GM18507 (cell line): ENCODE measurements at places on chromosomes 16 and 17.

GRCh38 chr17:81471818-81472456 lies 40.7 kb downstream of the ACTG1 start:
- no peak for DNase-seq

GRCh38 chr17:80353718-80354275 lies 61.2 kb upstream of the ENDOV start:
- DNase-seq = no peak

GRCh38 chr17:46785696-46786095 lies 32.8 kb downstream of the WNT3 start:
- DNase-seq = no peak

DNA sequence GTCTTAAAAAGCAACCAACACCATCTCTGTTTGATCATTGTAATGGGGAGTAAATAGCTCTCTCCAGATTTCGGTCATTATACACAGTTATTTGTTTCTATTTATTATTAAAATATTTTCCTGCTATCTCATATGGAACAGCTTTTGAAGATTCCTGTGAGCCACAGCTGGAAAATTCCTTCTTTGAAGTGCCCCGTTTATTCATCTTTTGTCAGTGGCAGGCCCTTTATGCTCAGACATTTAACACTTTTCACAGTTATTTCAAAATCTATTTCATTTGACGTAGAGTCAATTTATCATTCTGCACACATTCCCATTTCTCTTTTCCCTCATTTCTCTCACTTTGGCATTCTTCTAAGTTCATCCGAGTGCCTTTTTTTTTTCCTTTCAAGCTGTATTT lies 245.9 kb upstream of the ELAC2 start:
- no peak for DNase-seq

DNA sequence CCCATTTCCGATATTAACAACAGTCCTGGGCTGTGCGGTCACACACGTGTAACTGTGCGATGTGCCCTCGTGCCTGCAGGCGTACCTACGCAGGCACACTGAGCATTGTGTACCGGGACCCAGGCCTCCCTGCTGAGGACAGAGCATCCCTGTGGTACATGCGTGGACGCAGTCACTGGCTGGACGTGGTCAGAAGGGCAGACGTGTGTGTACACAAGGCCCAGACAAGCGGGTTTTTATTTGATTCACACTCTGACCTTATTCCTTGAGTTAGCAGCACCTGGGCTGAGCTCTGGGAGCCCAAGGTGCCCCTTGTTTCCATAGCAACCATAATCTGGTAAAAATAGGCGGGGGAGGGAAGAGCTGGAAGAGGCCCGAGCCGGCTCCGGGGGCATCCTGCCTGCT lies 19.5 kb downstream of the RAP1GAP2 start:
- DNase-seq = no peak

DNA sequence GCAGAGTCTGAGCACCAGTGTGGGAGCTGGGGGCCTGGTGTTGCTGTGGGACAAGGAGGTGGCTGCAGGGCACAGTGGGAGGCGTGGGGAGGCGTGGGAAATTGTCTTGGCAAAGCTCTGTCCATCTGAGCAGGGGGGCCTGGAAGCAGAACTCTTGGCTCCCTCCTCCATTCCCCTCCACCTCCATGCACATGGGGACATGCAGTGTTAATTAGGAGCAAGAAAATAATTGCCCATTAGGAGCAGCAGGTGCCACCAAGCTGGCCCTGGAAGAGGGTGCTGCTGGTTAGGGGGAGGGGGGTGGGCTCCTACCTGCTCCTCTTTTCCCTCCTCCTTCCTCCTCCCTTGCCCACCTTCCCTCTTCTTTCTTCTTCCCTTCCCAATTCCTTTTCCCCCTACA lies 4.5 kb downstream of the TTYH2 start:
- no peak for DNase-seq

DNA sequence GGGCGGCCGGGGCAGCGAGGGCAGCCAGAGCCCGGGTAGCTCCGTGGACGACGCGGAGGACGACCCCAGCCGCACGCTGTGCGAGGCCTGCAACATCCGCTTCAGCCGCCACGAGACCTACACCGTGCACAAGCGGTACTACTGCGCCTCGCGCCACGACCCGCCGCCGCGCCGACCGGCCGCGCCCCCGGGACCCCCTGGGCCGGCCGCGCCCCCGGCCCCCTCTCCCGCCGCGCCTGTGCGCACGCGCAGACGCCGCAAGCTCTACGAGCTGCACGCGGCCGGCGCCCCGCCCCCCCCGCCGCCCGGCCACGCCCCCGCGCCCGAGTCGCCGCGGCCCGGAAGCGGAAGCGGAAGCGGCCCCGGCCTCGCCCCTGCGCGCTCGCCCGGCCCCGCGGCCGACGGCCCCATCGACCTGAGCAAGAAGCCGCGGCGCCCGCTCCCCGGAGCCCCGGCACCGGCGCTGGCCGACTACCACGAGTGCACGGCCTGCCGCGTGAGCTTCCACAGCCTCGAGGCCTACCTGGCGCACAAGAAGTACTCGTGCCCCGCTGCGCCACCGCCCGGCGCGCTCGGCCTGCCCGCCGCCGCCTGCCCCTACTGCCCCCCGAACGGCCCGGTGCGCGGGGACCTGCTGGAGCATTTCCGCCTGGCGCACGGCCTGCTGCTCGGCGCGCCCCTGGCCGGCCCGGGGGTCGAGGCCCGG lies 36.1 kb upstream of the ZC3H18 start:
- peak; percentile 96 for DNase-seq

DNA sequence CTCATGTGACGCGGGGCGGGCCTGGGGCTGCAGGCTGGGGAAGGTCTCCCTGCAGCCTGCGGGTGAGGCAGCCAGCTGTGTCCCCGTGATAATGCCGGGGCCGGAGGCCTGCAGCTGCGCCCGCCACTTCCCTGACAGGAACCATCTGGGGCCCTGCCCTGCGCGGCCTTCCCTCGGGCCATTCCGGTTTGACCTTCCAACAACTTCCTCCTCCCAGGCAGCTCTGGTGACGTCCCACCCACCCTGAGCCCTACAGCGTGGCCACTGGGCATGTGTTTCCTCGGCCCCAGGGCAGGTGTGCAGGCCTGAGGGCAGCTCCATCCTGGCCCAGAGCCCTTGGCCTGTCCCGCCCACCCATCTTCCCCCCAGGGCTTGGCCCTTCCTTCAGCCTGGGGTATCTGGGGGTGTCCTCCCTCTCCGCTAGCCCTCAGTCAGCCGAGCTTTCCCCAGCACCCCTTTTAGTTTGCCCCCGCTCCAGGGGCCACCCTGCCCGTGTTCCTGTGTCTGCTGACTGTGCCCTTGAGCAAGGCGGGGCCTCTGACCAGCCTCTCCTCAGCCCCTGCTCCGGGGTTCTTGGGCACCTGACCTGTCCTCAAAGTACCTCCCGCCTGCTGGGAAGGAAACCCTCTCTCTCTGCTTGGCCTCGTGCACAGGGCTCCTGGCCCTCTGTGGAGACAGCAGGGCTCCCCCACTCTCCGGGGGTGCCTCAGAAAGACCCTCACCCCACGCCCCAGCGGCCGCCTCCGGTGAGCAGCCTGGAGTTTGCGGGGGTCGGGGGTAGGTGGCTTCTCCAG lies at the start of gene CBFA2T3:
Gene CBFA2T3 (minus strand): TSS at position 190 of the 794 bp plus-strand sequence. CDS start 400 bp downstream, outside the sequence.
- DNase-seq = peak; percentile 33
